ENCODE measurements at places on chromosomes 11 and 22. TPM values are rescaled to one million over a fixed set of nuclear protein-coding genes. Genes with fewer than 3 reads are reported as not detected.

The CREB3L1 gene
- 5.2 TPM for total RNA-seq

The FAM181B gene
- total RNA-seq, result 0.11 TPM

The RASGRP2 gene
- total RNA-seq, result 0.82 TPM

The MPPED2 gene
- not detected for total RNA-seq

The HEPHL1 gene
- not detected for total RNA-seq

The KCNJ1 gene
- not detected for total RNA-seq

The ADM2 gene
- 0.55 TPM for total RNA-seq

The E2F8 gene
- 6.1 TPM for total RNA-seq

The CBL gene
- total RNA-seq, result 8.6 TPM

The PRR14L gene
- 6.9 TPM for total RNA-seq

The CSF2RB gene
- total RNA-seq, result not detected

The PGR gene
- total RNA-seq, result not detected

The LINC01488 gene
- not detected for total RNA-seq

The NLRP10 gene
- total RNA-seq, result not detected

The TRIM48 gene
- total RNA-seq, result not detected

The RFPL2 gene
- 0.10 TPM for total RNA-seq

The MMP7 gene
- total RNA-seq, result 22.7 TPM

The SESN3 gene
- total RNA-seq, result 0.10 TPM

The MUC6 gene
- not detected for total RNA-seq

The DENND6B gene
- 2.7 TPM for total RNA-seq

The C11orf42 gene
- total RNA-seq, result not detected

The OR52N4 gene
- total RNA-seq, result not detected
